ENCODE measurements at places on chromosomes 5 and 9.
A peak's percentile ranks its signal among the peaks of the same experiment; 100 is the strongest.

GRCh38 chr9:81538890-81539289 is 150.5 kb downstream of the TLE1 start:
- DNase-seq: no peak

- DNase-seq: peak; percentile 5
These were observed 141.9 kb upstream of the ANKRD55 start for GRCh38 chr5:56375011-56375410.

DNA sequence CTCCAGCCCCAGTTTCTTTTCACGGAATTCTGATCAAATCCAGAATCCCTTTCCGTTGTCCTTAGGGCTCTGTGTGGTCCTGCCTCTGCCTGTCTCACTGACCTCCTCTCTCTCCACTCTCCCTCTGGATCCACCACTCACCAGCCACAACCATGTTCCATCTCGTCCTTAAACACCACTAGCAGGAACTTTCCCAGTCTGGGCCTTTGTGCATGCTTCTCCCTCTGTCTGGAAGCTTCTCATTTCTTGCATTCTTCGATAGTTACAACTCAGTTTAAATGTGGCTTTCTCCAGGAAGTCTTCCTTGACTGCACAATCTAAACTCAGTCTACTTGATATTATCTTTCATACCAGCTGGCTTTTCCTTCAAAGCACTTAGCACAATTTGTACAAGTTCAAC is 117.7 kb upstream of the MSX2 start:
- no peak for DNase-seq

DNA sequence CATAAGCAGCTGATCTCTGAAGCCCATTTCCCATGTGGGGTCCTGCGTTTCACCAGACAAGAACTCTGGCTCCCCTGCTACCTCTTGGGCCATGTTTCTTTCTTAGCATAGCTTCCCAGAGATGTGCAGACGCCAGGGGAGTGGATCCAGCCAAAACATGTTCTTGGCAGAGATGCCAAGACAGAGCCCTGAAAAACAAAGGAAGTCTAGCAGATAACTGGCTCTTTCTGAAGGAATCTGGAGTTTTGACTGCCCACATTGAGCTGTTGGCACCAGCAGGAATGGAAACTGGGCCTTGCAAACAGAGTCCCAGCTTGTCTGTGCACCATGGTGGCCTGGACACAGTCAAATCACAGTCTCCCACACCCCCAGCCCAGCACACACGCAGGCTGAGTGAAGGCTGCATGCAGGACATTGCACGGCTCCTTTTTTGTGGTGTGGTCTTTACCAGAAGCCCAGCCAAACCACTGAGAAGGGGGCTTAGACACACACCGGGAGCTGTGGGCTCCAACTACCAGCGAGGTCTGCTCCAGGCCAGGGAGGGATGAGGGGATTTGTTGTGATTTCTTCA is 114.7 kb downstream of the SNX18 start:
- no peak for DNase-seq

- DNase-seq: no peak
These were observed 8.5 kb downstream of the ZDHHC12 start for GRCh38 chr9:128715436-128715750.

- no peak for DNase-seq
These were observed 75.6 kb downstream of the CRB2 start for GRCh38 chr9:123431581-123431980.

DNA sequence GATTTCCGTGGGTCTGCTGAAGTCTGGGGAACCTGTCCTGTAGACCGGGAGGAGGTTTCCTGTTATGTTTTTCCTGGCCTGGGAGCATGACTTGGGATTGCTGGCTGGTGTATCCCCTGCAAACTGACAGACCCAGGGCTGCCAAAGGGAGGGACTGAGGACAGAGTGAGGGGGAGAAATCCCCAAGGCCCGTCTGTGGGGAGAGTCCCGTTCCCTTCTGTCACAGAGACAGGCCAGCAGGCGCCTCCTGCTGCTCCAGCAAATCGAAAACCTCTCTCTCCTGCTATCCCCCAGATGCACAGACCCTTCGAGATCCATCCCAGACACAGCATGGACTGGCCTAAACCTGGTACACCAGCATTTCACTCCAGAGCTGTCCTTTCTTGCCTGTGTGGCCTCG is 56.2 kb upstream of the ALDH1B1 start:
- no peak for DNase-seq

Measured in NCI-H2081 treated with DMSO at 0.1 percent for 48 hours (cell line).